ENCODE measurements at places on chromosomes 2 and 18.

GRCh38 chr2:235678712-235679111, 184.9 kb downstream of the AGAP1 start:
- no peak for DNase-seq

DNA sequence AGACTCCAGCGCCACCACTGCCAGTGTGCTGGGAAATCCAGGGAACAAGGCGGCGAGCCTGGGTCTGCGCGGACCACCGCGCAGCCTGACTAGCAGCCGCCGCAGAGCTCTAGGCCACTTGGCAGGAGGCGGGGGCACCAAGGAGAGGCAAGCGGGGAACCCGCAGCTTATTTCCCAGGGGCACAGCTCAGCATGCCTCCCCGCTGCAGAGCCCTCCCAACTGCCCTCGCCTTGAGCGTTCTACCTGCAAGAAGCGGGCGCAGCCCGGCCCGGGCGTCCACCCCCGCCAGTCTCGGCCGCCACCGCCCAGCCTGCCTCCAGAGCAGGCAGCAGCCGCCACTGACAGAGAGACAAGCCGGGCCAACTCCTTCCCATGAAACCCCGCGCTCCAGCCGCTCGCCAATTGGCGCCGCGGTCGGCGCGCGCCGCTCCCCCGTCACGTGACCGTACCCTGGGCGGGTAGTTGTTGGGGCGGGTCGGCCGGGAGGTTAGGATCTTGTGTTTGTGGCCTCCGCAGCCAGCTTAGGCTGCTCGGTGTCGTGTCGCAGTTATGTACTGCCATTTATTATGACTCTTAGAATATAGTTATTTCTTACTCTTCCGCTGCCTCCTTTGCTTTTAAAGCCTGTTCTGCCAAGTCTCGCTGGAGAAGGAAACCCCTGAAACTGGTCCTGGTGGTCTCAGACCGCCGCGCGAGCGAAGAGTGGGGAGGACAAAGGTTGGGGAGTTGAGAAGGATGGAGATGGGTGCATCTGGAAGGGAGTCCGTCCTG, at the start of gene LNPK:
LNPK (minus strand) TSS at position 352 of the 772 bp plus-strand sequence. CDS start 6,683 bp downstream, outside the sequence.
- DNase-seq: peak; percentile 93

GRCh38 chr2:95059656-95060370, 34.3 kb downstream of the MAL start:
- no peak for DNase-seq

- no peak for DNase-seq
Measured at GRCh38 chr2:72757177-72757775, 68.6 kb downstream of the EXOC6B start.

Measured in activated CD4-positive, alpha-beta T cell treated with anti-CD3 and anti-CD28 coated beads, Interleukin-2, Interleukin-4, amounts not matched to agents 100 ng/mL and 50 ng/mL, durations not matched to agents 16 hours and 8 hours (primary cell).